ENCODE measurements at places on chromosomes 11 and 22.

- DNase-seq = no peak
These were observed 29.9 kb downstream of the GAL start for GRCh38 chr11:68714060-68714856.

DNA sequence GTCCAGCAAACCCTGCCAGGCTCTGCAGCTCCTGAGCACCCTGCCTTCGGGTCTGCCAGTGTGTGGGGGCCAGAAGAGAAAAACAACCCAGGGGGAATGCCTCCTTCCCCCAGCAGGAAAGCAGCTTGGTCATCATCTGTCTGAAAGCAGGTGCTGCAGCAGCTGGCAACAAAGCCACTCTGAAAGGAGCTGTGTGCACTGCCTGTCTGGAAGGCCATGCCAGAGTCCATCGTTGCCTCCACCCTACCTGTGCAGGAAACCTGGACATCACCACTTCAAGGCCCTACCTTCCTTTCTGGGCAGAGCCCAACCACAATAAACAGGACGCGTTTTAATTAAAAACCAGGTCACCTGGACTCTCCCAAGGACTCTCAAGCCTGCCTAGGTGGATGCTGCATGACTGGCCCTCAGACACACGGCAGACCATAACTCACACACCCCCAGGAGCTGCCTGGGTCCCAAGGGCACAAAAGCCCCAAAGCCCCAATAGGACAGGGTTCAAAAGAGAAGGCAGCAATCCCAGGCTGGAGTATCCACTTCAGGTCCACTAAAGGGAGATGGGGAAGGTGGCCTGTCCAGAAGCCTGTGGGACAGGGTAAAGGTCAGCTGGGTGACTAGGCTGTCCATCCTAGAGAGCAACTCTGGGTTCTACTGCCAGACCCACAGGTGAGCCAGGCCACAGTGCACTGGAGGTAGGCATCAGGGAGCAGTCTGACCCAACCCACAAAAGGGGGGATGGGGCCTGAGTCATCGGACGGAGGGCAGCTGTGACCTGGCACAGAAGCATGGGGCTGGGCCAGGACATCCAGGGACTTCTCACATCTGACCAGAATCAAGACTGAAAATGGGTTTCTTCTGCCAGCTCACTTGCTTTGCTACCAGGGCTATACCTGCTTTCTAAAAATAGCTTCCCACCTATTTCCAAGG is 6.1 kb downstream of the GNB1L start:
- DNase-seq = no peak

DNA sequence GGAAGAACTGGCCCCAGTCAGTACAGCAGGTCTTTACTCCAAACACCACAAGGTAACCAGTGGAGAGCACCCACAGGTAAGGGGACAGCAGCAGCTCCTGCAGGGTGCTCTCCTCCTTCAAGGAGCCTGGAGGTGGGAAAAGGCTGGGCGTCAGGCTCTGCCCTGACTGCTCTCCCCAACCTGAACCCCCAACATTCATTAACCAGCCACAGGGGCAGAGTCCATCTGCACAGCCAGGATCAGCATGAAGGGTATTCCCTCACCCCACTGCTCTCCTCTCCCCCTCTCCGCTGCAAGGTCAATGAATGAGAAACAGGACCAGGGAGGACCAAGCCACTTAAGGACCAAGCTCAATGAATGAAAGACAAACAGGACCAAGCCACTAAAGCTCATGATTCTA is 3.7 kb downstream of the SLC37A4 start:
- no peak for DNase-seq

- no peak for DNase-seq
These were observed 6.7 kb upstream of the PKP3 start for GRCh38 chr11:387193-387793.

GRCh38 chr11:125020342-125020741 is 42.8 kb upstream of the SLC37A2 start:
- no peak for DNase-seq

- no peak for DNase-seq
These were observed 12.0 kb downstream of the TBC1D22A start for GRCh38 chr22:46774253-46774979.

DNA sequence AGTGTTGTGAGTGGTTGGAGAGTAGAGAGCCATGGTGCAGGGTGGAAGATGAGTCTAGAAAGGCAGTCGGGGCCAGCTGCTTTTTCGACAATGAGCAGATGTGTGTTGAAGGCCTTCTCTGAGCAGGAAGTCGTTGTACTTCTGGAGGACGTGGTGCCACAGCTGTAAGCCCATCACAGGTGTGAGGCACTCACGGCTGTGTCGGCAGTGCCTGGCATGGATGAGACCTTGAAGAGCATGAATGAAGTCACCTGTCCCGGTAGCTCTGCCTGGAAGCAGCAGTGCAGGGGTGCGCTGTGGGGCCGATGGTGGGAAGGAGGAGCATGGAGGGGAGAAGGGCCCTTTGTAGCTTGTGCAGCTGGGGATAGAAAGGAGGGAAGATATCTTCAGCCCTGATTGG is 165.2 kb downstream of the PKNOX2 start:
- DNase-seq = no peak

DNA sequence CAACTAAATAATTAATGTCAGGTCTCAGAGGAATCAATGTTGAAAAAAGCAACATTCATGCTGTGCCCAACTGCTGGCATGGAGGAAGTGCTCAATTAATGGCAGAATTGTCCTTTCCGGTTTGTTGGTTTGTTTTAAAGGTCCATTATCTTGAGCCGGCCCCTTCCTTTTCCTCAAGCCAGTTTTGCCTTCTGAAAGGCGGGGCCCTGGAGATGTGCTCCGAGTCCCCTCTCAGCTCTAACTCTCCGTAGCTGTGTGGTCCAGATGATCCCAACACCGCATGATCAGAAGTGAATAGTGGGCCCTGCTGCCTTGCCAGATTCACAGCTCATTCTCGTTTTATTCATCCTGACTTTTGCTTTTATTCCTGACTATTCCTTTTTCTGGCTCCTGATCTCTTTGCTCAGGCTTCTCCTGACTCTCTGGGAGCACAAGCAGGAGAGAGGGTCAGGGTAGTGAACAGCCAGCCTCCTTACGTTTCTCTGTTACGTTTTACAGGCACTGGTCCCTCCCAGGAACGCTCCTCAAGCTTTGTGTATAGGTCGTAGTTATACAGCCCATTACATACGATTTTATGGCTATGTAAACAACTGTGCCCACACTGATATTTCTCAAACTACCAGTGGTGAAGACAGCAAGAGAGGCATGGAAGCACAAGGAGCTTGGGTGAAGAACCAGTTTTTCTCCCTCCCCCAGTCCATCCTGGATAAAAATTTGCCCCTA is 265.9 kb downstream of the LARGE1 start:
- DNase-seq = no peak

DNA sequence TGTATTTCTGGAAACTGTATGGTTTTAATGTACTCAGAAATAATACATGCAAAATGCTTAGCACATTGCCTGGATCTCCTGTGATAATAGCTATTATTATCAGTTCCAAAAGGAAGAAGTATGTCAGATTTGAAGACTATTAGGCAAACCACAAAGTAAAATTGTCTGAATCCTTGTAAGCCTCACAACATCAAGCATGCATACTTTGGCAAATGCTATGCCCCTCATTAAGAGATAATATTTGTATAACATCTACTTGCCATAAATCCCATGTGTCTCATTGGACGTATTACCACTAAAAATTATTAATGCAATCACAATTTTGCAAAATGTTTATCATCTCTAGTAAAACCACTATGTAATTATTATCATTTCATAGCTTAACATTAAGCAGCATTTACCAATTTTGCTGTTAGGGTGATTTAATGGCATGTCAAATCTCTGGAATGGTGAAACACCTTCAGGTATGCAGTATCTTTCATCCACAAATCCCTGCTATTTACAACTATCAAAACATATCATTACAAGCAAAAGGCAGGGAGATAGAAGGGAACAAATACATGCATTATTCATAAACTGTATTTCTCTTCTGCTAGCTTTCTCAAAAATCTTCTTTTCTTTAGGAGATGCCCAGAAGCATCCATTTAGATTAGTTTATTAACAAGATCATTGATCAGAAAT is 974.6 kb upstream of the RAG2 start:
- DNase-seq = no peak

GRCh38 chr11:108959874-108960273 is 295.0 kb downstream of the DDX10 start:
- no peak for DNase-seq

DNA sequence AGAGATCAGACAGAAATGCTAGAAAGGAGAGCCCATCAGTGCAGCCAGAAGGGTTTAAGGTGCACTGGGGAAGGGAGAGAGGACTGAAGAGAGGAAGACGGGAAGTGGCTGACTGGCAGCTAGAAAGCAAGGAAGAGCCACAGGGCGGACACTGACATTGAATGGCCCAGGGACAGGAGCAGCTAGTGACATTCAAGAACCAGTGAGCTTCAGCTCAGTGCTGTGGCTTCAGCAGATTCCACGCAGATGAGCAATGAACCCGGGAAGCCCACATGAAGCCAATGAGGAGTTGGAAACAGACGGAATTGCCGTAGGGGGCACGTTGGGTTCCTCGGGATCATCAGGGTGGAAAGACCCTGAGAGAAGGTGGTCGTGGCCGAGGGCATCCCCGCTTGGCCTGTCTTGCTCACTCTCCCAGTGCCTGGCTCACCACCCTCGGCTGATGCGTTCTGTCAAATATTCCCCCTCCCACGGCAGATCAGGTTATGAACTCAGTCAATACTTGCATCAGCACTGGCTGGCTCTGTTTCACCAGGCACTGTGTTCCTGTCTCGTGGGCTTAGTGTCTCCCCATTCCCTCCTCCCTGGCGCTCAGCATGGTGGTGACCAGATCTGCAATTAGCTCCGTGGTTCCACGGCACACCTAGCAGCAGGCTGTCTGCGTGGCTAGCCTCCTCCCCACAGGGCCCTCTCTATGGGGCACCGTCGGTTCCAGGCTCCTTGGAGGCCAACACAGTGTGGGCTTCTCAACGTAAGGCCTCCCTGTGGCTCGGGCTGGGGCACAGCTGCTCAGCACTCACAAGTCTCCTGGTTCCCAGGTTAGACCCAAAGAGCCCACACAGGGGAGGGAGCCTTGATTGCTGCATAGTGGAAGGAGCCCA is 145.5 kb downstream of the TRIM29 start:
- no peak for DNase-seq

DNA sequence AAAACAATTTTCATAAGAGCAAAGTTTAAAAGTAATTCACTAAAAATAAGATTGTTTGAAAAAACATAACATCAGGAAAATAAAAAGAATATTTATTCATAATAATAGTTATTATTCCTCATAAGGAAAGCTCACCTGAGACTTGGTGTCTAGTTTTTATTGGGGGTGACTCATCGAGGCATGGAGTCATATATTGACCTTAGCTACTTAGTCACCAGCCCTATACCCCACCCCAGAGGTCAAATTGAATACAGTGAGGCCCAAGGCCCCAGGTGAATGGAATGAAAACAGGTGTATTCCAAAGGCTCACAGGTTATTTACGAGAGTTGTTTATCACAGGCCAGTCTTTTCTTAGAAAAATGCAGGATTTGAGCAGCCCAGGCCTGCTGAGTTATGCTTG is 36.9 kb downstream of the CNTF start:
- no peak for DNase-seq

GRCh38 chr22:31079095-31079642 is 1.9 kb upstream of the SMTN start:
- no peak for DNase-seq

DNA sequence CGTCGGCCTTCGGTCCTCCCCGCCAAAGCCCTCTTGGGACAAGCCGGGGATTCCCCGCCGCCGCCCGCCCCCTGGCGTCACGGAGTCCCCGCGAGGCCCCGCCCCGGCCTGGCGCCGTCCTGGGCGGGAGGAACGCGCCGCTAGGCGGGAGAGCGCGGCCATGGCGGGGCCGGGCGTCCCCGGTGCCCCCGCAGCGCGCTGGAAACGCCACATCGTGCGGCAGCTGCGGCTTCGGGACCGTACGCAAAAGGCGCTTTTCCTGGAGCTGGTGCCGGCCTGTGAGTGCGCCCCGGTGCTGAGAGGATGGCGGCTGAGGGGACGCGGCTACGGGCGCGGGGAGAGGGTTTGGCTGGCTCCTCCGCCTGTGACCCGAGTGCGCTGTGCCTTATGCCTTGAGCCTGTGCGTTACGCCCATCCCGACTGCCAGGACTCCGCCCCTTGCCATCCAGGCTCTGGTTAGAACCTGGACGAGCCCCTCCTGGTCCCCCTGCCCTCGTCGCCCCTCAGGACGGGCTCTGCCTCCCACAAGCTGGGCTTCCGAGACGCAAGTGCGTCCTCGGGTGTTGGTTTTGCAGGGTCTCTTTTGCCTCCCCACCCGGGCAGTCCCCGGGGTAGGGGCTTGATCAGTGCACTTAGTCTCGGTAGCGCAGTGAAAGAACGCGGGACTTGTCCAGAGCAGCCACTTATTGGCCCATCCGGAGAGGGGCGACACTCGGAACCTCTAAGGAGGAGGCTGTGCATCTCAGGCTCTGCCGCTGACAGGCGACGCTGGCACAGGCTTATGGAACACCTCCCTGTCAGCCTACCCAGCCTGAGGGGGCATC is at the start of gene ATG16L2:
ATG16L2 (plus strand) TSS at position 126 of the 824 bp plus-strand sequence; CDS start at position 161, 35 bp downstream.
- peak; percentile 90 for DNase-seq

- DNase-seq = peak; percentile 59
These were observed at the start of gene TMEM25 for GRCh38 chr11:118530683-118531596. TMEM25 (plus strand) TSS chr11:118531192; CDS start chr11:118531802, 610 bp downstream.

DNA sequence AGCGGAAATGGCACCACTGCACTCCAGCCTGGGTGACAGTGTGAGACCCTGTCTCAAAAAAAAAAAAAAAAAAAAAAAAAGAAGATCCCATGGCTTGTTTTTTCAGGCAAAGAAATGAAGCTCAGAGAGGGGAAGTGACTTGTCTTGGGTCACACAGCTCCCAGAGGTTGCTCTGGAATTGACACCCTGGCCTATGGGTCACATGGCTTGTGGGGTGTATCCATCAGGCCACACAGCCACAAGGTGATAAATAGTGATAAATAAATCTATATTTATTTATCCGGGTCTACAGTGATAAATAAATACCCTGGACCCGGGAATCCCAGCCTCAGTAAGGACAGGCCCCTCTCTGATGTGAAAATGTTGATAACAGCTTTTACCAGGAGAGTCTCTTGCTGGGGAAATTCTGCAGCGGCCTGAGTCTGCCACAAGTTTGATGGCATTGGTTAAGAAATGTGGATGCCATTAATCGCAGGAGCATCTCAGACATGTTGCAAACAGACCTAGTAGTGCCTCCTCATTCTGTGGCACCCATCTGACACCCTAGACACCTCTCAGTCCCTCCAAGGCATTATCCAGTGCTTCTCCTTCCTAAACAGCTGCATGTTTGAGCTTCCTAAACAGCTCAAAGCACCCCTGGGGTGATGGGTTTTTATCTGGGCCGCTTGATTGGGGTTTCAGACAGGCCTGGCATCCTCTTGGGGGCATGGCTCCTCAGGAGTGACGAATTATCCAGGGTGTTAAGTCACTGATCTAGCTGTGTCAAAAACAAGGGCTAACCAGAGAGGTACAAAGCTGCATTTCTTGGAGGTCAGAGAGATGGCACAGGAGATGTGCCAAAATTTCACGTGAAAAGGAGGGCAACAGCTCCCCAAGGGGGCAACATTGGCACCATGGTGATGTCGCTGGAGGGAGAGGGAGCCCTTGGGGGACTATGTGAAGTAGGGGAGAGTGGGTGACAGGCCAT is 1.9 kb upstream of the EMID1 start:
- no peak for DNase-seq

GRCh38 chr22:41899992-41900651 is 14.8 kb downstream of the SHISA8 start:
- DNase-seq = no peak

Measured in hematopoietic multipotent progenitor cell (in vitro differentiated cells).